Gastrocnemius medialis (tissue), 4 donors: ENCODE measurements at places on chromosomes 4 and X.

DNA sequence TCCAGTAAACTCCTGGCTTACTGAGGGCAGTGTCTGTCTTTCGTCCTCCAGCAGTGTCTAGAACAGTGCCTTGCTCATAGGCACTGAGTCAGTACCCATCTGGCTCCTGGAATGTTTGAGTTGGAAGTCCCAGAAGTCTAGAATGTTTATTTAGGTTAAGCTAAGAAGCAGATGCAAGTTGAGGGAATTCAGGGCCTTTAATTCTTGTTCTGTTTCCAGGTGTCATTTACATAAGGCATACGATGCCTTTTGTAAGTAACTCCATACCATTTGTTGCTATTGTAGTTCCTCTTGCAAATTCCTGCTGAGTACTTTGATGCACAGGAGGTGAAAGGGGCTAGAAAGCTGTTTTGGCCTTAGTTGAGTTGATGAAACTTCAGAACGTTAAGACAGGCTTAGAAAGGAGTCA is 22.2 kb downstream of the ARHGAP10 start:
- DNase-seq, result no peak

DNA sequence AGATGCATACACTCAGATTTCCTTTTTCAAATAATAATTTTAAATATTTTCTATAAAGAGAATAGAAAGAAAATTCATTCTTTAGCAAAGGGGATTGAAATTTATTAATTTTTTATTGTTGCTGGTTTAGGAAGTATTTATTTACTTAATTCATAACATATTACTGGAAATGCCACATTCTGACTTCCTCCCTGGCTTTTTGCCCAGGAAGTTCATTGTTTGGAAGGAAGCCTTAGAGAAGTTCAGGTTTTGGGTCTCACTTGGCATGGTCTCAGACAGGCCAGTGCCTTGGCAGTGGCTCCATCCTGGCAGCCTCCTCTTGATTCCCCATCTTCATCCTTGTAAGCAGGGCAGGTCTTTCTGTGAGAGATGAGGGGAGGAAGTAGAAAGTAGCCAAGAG is 50.5 kb downstream of the IL15 start:
- DNase-seq, result no peak

GRCh38 chr4:53576071-53576617 is 15.1 kb downstream of the LNX1 start:
- DNase-seq, result no peak

GRCh38 chr4:80678413-80678812 is 342.9 kb downstream of the CFAP299 start:
- no peak for DNase-seq

- no peak for DNase-seq
These were observed 1.2 kb downstream of the MSMO1 start for GRCh38 chr4:165328708-165329107.

- DNase-seq, result no peak
These were observed 4.2 kb upstream of the AKAP17A start for GRCh38 chrX:1587161-1587560.

DNA sequence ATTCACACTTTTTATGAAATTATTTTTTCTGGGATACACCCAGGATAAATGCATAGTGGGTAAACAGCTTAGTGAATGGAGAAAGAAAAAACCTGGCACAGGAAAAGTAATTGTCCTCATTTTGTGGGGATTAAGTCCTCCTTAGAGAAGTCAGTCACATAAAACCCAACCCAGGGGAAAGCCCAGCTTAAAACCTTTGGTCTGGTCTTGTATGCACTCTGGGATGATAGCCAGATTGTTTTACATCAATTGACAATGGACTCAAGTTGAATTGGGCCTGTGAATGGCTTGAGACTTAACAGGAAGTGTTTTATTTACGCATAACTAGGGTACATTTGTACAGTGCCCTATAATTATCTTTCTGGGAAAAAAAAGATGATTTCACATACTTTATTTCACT is 561.3 kb upstream of the GRIA3 start:
- DNase-seq, result no peak

DNA sequence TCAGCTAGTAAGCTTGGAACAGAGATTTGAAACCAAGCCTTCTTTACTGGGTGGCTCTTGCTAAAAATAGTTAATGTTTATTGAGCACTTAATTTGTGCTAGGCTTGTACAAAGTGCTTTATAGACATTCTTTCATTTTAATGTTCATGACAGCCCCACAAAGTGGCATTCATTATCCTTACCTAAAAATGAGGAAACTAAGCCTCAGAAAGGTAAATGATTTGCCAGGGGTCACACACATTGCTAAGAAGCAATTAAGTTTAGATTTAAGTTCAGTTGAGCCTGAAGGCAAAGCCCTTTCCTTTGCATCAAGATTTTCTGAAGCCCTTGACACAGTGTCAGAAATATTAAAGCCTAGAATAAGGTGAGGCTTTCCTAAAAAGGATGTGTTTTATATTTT is 327.5 kb upstream of the FGF13 start:
- DNase-seq, result no peak

GRCh38 chr4:89640620-89641366 is 196.2 kb downstream of the SNCA start:
- no peak for DNase-seq

- no peak for DNase-seq
These were observed 2.3 kb downstream of the GPR174 start for GRCh38 chrX:79146640-79147390.

DNA sequence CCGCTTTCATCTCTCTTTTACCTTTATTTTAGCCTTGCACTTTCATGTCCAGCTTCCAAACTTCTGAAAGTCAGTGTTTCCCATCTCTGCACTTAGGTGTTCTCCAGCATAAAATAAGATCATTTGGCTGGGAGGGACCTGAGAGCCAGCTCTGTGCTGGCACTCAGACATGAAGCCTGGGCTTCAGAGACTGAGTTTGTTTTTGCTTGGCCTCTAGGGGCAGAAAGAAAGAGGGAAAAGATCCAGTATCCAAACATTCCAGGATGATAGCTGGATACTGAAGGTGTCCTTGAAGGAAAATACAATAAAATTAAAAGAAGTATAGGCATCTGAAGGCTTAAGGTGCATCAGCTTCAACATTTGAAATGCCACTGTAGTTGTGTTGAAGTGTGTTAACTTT is 202.4 kb upstream of the ZIC3 start:
- DNase-seq, result no peak

- DNase-seq, result no peak
These were observed 783 bp downstream of the BEX2 start for GRCh38 chrX:103309860-103310554.

GRCh38 chr4:81039351-81039972 is 9.0 kb downstream of the BMP3 start:
- DNase-seq, result no peak

GRCh38 chrX:1516596-1517104 is 20.3 kb downstream of the P2RY8 start:
- no peak for DNase-seq

DNA sequence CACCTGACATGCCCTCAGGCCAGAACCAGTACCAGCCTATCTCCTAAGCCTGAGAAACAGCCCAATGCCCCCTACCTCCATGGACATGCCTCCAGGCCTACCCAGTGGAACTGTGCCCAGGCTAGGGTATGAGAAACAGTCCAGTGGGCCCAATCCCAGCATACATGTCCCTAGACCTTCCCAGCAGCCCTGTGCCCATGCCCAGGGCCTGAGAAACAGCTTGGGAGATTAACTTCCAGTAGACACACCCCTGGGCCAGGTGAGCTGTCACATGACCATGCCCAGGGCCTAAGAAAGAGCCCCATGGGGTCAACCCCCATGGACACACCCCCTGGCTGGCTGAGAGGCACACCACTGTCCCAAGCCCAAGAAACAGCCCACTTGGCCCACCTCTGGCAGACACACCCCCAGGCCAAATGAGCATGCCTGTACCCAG is 78.8 kb downstream of the CBR4 start:
- no peak for DNase-seq

DNA sequence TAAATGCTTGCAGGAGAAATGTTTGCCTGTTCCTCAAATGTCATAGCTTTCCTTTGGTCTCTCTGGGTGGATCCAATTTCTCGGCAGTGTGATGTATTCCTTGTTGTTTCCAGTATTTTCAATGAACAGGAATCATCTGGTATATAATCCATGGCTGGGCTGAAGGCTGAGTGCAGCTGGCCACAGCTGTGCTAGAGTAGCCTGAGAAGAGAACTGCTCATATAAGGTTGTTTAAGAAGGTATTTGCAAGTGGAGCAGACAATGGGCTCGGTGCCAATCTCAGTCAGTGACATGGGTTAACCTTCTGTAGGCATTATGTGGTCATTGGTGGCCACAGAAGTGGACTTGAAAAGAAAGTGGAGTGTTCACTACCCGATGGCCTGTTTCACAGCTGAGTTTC is 390.3 kb downstream of the SPRY1 start:
- no peak for DNase-seq

DNA sequence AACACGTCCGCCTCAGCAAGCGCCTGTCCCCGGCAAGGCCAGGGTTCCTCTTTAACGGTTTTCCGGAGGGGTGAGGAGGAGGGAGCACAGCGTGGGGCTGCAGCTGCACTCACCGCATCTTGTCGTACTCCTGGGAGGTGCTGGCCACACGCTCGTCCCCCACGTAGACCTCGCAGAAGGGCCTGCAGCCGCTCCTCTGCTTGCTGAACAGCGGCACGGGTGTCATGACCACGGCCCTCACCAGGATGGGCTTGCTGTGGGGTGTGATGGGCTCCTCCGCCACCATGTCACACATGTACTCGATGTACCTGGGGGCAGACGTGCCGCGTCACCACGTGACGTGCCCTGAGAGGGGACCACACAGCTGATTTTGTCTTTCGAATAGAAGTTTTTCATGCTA is 51.6 kb upstream of the CPLX1 start:
- DNase-seq, result no peak

DNA sequence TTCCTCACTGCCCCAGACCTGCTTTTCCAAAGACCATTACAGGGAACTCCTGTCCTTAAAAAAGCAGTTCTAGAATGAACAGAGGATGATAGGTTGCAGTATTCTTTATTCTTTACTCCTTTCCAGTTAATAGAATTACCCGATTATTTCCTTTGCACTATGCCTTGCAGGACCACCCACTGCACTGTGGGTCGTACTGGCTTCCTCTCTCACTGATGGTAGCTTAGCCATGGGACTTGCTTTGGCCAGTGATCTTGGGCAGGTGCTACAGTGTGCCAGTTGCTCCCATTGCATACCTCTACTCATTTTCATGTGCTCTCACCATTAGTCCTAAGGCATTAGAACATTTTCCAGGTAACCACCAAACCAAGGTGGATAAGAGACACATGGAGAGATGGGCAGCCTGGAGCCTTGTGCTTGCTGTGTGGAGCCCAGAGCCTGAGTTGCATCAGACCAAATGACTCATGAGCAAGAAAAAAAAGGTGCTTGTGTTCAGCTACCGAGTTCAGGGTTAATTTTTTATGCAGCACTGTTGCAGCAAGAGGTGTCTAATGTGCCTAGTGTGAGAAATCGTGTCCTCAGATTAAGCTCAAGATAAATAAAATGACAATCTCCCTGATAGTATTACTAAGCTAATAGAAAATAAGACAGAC is 7.6 kb upstream of the UNC5C start:
- no peak for DNase-seq

DNA sequence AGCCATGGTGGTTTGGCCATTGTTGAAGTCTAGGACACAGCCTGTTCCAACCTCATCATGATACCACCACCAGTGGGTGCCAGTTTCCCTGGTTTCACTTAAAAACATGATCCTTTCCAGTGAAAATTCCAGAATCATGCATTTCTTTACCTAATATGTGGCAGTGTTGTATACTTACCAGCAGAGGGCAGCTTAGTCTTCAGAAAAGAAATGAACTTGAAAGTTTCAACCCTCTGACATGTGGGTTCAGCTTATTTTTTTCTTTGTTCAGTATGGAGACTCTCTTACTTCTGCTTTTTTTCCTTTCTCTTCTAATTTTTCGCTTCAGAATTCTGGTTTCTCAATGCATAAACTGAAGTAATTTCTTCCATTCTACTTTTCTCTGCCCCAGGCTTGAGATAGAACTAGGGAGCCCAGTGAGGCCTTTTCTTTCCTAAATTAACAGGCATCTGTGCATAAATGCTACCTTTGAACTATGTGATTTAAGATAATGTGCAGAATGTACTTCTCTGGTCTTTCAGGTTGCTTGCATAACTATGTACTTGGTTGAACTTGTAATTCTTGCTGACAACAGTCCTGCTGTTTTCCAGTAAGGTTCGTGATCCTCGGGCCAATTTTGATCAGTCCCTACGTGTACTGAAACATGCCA is 10.7 kb downstream of the LIAS start:
- DNase-seq, result no peak
